ENCODE measurements at places on chromosomes 11 and 22.

DNA sequence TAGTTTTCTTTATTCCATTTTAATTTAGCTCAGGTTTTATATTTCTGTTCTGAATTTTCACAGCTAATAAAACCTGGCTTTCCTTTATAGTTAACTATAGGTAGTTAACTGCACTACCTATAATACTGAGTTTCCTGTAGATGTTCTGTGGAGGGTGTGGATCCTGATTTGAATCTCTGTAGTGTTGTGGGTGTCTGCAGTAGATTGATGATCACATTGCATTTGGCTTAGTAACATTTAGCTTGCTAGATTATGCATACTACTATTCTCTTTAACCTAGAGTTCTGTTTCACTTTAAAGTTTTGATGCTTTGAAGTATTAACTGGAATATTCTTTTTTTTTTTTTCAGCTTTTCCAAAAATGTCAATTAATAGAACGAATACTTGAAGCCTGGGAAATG is 110.1 kb downstream of the PPP6R3 start:
- no peak for DNase-seq

DNA sequence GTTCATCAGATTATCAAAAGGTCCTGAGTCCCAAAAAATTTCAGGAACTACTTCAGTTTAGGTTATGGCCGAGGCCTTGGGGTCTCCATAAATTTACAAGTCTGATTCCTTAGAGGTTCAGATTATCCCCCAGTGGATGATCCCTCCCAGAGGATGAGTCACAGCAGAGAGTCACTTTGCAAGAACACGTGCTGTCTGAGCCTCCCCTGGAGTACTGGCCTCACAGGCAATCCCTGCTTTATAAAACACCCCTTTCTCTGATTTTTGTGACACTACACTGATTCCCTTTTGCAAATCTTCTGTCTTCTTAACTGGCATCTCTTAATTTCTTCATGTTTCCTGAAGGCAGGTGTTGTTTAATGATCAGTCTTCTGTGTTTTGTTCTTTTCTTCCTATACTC is 45.3 kb downstream of the CCDC34 start:
- no peak for DNase-seq

GRCh38 chr11:77080643-77081210 is 14.0 kb downstream of the CAPN5 start:
- DNase-seq: no peak

- no peak for DNase-seq
These were observed 27.1 kb downstream of the OR10A6 start for GRCh38 chr11:7903940-7904339.

GRCh38 chr11:371051-371450 is 1.8 kb downstream of the B4GALNT4 start:
- no peak for DNase-seq

DNA sequence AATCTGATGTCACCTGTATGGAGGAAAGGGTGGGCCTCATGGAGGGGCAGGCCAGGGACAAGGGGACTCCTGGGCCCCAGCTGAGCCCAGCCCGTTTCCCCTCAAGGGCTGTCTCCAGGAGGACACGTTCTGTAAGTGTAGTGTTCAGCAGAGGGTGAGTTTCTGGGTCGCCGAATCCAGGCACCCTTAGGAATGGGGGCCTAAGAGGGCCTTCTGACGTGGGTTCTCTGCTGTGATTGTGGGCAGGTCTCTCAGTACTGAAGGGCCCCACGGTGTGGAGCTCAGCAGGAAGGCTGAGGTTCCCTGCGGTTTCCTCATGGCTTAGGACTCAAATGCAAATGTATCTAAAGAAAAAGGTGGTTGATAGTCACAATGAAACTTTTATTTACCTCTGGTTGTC is 6.5 kb downstream of the PTDSS2 start:
- DNase-seq: no peak

DNA sequence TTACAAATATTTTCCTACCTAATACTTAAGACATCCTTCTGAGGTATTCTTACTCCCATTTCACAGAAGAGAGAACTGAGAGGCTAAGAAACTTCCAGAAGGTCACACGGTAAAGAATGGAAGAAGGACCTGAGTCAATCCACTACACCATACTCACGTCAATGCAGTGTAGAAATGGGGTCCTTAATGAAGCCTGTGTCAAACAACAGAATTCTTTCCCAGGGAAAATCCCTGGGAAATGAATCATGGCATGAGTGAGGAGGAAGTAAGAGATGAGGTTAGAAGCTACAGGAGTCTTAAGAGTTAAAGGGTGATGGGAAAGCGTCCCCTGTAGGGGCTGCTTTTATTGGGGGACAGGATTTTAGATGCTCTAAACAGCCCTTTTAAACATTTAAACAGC is 147.9 kb downstream of the C11orf91 start:
- DNase-seq: no peak

DNA sequence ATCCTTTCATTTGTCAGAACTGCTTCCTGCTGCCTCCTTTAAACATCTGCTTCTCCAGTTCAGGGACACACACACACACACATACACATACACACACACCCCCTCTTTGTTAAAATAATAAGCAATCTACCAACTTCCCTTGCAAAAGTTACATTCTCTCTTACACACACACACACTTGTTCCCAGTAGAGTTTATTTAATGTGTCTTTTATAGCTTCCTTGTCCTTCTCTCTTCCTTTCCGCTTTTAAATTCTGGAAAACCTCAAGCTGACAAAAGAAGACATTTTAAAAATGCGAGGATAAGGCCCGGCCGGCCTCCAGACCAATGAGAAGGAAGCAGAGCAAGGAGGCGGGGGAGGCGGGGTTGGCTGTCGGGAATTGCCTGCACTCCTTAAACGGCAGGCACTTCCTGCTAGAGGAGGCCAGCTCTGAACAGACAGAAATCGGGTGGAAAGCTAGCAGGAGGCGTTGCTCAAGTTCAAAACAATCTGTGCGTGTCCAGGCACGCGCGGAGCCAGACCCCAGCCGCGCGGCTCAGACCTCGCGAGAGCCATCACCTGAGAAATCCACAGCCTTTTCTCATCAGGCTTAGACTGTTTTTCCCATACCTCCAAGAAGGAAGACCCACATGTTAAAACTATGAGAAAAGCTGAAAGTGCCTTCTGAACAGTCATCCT is 99.9 kb downstream of the MAML2 start:
- DNase-seq: peak; percentile 34

- no peak for DNase-seq
These were observed 129.1 kb downstream of the COMMD9 start for GRCh38 chr11:36160091-36160490.

DNA sequence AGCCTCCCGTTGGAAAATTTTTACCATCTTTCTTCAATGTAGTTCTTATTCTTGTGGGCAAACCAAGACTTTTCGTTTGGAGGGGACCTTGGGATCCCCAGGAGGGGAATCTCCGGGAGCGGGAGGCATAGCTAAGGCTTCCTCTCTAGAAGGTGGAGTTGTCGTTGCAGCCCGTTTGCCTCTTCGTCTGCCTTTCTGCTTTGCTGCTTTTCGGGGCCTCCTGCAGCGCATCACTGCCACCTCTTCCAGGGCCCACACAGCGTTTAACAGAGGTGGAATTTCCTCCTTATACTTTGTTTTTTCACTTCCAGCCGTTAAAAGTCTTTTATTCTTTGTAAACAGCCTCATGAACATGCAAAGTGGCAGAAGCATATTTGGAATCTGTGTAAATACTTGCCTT is 3.5 kb upstream of the IFITM3 start:
- DNase-seq: no peak

DNA sequence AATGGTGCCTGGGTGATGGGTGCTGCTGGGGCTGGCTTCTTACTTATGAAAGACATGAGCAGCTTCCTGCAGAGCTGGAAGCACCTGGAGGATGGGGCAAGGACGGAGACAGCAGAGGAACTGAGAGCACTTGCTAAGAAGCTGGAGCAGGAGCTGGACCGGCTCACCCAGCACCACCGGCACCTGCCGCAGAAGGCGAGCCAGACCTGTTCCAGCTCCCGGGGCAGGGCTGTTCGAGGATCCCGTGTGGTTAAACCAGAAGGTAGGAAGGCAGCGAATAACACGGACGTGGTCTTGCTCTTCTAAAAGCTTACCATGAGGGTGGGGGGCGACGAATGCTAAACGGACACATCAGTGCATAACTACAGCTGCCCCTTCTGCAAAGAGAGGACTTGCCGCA is 9.3 kb downstream of the APOL5 start:
- DNase-seq: no peak

DNA sequence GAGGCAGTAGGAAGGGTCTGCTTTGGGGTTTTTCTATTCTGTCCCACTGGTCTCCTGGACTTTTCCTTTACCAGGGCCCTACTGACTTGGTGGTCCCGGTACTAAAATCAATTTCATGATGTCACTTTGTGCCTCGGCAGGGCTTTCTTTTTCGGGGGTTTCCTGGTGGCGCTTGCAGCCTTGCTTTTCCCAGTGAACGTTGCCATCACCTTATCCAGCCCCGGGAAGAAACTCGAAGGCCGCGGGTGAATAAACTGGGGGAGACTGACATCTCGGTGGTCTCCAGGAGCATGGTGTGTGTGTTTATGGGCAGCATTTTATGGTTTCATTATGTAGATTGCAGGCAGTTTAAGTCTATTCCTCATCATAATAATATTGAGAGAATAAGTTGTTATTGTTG is 84.4 kb downstream of the KCNQ1 start:
- no peak for DNase-seq

GRCh38 chr22:39481054-39481453 is 21.0 kb upstream of the MIEF1 start:
- no peak for DNase-seq

- DNase-seq: no peak
These were observed 28.8 kb upstream of the RRM1 start for GRCh38 chr11:4065601-4066377.

GRCh38 chr11:113618360-113618759 is 87.7 kb downstream of the TMPRSS5 start:
- DNase-seq: no peak

GRCh38 chr22:36977401-36977861 is 41.8 kb downstream of the TST start:
- peak; percentile 57 for DNase-seq

GRCh38 chr11:1837171-1838076 is 1.4 kb upstream of the TNNI2 start:
- peak; percentile 69 for DNase-seq

DNA sequence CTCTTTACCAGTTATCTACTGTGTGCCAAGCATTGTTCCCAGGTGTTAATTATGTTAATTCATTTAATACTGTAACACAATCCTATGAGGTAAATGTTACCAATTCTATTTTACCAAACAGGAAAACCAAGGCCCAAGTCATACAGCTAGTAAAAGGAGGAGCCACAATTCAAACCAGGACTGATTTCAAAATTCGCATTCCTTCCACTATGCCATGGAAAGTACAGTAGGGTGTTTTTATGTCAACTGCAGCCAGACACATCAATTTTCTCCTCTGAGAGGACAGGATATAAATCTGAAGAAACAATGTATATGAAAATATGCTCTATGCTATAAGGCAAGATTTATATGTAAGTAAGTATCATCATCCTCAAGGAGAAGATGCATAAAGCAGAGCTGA is 104.3 kb downstream of the RPL27A start:
- DNase-seq: no peak

DNA sequence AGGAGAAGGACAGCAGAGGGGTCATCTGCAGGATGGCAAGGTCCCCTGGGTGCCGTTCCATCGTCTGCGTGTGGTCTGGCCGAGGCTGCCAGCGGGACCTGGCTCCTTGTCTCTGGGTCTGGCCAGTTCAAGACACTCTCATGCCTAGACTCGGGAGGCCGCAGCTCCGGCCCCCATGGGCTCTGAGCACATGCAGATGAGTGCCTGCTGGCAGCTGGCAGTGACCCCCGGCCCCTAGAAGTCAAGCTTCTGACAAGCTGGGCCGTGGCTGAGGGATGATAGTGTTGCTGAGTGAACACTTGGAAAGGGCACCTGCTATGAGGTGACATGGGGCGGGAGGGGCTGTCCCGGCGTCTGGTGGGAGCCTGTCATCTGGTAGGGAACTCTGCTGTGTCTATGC is 1180.6 kb downstream of the BRD1 start:
- no peak for DNase-seq

DNA sequence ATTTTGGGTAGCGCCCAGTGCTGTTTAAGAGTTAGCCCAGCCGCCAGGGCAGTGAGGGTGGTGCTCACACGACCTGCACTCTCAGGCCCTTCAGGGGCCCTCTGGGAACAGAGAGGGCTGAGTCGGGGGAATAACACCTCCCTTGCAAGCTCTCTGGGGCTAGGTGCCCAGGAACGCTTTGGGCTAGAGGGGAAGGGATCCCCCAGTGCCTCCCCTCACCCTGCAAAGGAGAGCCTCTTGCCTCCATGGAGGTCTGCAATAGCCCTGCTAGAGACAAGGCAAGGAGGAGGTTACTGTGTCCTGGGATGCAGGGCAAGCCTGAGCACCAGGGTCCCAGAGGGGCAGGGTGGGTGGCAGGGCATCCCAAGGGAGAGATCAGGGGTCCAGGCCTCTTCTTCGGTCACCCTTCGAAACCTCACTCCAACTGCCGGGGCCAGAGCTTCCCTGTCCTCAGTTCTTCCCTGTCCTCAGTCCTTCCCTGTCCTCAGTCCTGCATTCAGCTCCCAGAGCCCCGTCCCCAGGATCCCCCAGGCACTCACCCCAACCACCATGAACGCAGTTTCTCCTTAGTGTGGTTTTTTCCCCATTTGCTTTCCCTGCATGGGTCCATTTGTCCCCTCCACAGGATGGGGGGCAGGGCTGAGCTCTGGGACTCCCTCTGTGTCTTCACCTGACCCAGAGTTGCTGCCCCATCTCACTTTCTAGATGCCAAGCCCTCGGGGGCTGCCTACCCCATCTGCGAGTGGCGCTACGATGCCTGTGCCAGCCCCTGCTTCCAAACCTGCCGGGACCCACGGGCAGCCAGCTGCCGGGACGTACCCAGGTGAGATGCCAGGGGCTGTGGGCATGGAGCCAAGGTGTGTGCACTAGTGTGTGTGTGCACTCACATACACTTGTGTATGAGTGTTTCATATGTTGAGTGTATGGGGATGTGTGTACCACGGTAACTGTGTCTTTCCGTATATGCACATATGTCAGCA is 60.8 kb downstream of the OTOG start:
- DNase-seq: no peak

- DNase-seq: no peak
These were observed 2.6 kb downstream of the PACSIN2 start for GRCh38 chr22:43012390-43012789.

GRCh38 chr11:102530558-102530957 is at the start of gene MMP7:
Gene MMP7 (minus strand): TSS chr11:102530747. CDS start chr11:102530700, 47 bp downstream.
- no peak for DNase-seq

- no peak for DNase-seq
These were observed 105.8 kb downstream of the ATG16L2 start for GRCh38 chr11:72920001-72920400.

DNA sequence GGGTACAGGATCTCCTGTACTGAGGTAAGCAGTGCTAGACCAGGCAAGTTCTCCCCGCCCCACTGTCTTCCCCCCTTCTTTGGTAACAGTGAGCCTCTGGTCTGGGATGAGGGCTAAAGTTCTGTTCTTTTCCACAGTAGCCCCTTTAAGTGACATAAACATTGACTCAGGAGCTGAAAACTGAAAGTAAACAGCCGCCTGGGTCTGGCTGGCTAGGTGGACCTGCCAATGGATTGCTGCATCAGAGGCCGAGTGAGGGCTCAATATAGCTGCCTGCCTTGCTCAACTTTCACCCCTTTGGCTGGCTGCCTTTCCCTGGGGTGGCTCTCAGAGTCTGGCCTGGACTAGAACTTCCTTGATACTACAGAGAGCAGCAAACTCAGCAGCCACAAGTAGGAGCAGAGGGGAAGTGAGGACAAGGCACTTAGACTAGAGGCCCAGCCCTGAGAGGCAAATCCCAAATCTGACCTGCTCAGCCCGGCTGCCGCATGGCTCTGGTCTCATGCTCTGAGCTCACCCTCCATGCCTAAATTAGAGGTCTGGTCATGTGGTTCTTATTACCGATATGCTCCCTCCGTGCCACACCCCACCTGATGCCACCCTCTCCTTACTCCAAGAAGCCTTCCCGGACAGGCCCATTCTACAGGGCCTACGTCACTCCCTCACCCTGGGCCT is 9.6 kb upstream of the UCP3 start:
- DNase-seq: no peak
